A172 (cell line): ENCODE measurements at places on chromosomes 1 and 21. TPM values are rescaled to one million over a fixed set of nuclear protein-coding genes. Genes with fewer than 3 reads are reported as not detected.

GRCh38 chr1:3370856-3371703 lies 83.4 kb upstream of the ARHGEF16 start:
- DNase-seq: no peak

DNA sequence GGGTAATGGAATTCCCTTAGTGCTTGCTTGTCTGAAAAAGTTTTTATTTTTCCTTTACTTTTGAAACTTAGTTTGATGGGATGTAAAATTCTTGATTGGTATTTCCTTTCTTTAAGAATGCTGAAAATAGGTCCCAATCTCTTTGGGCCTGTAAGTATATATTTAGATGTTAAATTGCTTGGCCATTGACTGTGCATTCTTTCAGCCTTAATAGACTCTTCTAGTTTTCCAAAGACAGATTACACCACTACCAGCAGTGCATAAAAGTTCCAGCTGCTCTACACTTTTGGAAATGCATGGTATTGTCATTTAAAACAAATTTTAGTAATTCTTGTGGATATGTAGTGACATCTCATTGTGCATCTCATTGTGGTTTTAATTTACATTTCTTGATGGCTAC lies 464.8 kb upstream of the USP24 start:
- no peak for DNase-seq

KDM5B gene
- 58.6 and 59.2 TPM in 2 replicates for total RNA-seq

DNA sequence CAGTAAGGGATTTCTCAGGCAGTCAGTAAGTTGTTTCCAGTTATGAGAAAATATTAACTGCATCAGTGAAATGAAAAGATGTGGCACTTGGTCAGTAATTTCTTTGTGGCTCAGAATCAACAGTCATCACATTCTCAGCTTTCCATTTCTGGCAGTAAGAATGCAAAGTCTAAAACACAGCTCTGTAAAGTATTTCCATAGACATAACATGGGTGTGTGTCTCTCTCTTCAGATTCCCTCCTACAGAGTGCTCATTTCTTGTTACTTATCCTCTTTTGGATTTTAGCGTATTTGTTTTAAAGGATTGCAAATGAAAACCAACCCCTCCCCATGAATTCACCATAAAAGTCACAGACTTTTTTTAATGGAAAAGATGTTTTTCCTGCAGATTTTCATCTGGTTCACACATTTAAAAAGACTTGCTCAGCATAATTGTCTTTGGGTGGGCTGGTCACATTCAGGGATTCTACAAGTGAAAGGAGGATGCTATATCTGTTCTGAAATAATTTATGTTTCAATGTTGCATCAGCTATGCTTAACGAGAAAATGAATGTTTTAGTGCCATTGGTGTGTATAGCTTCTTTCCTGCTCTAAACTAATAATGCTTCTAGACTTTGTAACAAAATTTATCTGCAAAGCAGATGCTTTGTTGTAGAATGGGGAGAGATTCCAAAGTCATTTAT lies 34.6 kb upstream of the CD55 start:
- no peak for DNase-seq

GRCh38 chr1:202586018-202586821 lies 124.0 kb downstream of the SYT2 start:
- peak; percentile 42 for DNase-seq

DNA sequence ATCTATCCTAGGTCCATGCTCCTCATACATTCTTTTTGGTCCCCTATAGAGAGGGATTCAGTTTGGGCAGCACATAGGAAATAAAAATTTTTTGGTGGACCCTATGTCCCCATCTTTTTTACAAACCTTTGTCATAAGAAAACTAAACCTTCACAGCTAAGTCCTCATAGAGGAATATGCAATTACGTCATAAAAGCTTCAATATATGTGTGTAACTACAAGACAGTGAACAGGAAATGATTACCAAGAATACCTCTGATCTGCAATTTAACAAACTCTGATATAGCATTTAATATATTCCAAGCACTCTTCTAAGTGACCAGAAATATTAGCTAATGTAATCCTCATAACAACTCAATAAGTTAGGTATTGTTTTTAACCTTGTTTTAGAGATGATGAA lies 6.3 kb upstream of the DENND2C start:
- no peak for DNase-seq

REN gene
- 0.62 TPM in 1 of 2 replicates, not detected in the other for total RNA-seq

DNA sequence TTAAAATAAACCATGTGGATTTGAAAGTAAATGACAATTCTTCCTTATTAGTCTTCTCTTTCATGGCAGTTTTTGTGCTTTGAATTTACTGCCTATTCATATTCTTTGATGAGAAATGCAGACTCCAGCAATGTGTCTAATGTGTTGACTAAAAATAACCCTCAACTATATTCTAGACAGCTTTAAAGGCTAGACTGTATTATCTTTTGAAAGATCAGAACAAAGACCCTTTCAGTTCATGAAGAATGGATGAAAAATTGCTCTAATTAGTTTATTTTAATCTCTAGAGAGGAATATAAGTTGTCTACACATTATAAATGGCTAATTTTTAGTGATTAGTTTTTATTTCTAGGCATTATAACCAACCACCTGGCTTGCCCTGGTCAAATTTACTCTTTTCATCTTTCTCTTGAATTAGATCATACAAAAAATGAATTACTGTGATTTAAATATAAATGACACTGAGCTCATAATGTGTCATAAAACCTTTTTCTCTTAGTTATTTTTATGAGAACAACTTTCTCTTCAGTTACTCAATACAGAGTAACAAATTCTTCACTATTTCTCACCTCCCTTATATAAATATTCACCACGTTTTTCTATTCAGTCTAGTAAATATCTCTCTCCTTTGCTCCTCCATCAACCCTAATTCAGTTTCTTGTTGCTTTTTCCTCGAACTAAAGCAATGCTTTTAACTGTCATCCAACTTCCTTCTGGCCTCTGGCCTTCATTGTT lies 428.5 kb upstream of the TMPRSS15 start:
- no peak for DNase-seq

- no peak for DNase-seq
These were observed 209.4 kb upstream of the SNX7 start for GRCh38 chr1:98452162-98452561.

- no peak for DNase-seq
These were observed 88.9 kb downstream of the LRRC53 start for GRCh38 chr1:74423471-74423870.

DNA sequence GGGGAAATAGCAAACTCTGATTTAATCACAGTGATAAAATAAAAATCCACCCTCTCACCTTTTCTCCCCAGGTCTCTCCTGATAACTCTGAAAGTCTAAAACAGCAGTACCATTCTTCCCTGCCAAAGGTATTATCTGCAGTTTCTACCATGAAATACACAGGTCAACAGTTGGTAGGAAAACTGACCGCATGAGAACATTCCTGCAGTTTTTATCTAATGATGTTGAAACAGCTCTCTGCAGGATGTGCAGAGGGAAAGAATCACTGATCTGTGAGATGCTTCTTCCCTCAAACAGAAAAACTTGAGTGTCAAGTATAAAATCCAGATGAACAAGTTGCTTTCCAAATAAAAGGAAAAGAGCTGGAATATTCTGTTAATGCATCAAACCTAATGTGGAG lies 39.1 kb downstream of the KCNJ6 start:
- peak; percentile 48 for DNase-seq

- DNase-seq: no peak
These were observed 7.2 kb downstream of the ZNF669 start for GRCh38 chr1:247096958-247097357.

GRCh38 chr1:231800108-231800507 lies 173.5 kb downstream of the DISC1 start:
- peak; percentile 83 for DNase-seq

RER1 gene
- total RNA-seq: 57.3 and 62.5 TPM in 2 replicates

DNA sequence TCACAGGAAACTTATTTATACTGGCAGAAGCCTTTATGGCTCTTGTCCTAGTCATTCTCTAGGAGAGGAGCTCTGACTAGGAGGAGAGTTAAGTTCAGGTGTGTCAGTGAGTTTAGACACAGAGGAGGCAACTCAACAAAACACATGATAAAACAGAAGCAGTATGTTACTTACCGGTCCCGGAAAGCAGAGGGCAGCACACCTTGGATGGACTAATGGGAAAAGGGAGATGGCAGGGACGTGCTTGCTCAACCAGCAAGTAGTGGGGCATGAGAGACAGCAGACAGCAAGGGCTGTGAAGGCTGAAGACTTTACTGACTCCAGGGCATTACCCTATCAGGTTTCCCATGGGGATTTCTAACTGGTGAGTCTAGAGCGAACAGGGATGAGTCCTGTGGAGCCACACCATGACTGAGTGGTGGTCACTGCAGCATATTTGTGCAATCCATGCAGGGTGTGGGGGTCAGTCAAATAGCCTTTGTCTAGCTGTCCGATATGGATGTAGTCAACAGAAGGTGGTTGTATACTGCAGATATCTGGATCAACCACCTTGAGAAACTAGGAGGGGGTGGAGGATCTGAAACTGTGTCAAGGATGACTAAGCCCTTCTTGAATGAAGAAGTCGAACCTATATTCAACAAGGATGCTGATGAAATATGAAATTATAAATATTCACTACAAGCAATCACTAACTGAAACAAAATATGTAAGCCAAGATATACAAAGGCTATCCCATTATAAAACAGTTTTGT lies 596.3 kb upstream of the CHRM3 start:
- no peak for DNase-seq

DNA sequence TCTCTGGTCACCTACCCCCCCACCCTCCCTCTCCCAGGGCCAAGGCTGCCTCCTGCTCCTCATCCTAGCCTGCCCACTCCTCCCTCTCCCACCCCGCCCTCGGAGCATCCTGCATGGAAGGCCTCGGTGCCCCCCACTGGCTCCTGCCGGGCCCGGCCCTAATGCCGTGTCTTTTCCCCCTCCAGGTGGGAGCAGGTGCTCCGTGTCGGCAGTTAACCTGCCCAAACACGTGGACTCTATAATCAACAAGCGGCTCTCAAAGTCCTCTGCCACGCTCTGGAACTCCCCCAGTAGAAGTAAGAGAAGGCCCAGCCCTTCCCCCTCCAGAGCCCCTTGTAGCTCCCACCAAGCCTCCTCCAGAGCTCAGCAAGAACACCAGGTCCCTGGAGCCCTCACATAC lies 18.8 kb downstream of the MAP7D1 start:
- DNase-seq: no peak

GRCh38 chr1:207251066-207251465 lies 70.4 kb upstream of the CD55 start:
- no peak for DNase-seq

DNA sequence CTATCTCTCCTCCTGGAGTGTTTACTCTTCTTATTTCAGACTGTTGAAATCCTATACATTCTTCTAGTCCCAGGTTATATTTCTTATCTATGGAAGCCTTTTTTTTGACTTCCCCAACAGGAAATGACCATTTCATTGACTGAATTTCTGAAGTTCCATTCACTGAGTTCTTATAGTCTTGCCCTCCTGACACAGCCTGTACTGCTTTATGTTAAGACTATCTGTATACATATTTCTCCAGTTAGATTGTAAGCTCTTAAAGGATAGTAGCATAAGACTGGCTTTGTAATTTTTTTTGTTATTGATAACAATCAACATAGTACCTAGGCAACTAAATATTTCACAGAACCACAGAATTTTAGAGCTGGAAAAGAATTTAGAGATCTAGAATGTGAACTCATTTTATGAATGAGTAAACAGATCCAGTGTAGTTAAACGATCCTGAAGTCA lies 14.9 kb upstream of the MACF1 start:
- no peak for DNase-seq

- DNase-seq: no peak
These were observed 3.4 kb upstream of the RNF19B start for GRCh38 chr1:32967888-32968568.

SPOCD1 gene
- 5.7 and 6.9 TPM in 2 replicates for total RNA-seq

- no peak for DNase-seq
These were observed 51.6 kb downstream of the GRIK3 start for GRCh38 chr1:36982709-36983108.

DNA sequence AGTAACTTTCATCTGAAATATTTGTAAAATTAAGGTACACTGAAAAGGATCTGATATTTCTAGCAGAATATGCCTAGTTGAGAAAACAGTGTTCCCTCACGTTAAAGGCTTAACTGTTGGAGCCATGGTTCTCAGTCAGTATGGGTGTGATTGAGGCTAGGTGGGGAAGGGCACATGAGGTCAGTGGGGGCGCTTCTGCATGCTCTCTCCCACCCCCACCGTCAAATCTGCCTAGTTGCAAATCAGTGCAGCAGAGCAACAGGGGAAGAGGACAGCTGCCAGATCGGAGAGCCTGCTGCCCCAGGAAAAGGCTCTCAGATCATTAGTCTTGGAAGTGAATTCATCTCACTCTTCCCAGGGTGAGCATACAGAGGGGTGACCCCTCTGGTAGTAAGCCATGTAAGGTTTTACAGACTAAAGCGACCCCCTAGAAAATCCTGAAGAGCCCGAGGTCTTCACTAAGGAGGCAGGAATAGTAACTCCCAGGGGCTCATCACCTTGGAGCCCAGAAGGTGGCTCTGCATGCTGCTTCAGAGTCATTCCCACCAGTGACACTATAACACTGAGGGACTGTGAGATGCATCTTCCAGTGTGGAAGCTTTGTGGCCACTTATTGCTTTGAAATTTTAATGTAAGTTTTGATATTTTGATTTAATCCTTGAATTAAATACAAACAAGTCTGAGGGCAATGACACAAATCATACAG lies 83.1 kb upstream of the BARHL2 start:
- DNase-seq: no peak

CYP4X1 gene
- 0.29 and 0.98 TPM in 2 replicates for total RNA-seq

TSSK3 gene
- total RNA-seq: 0.24 TPM in 1 of 2 replicates, not detected in the other

RIPPLY3 gene
- 0.43 TPM in 1 of 2 replicates, not detected in the other for total RNA-seq

DNA sequence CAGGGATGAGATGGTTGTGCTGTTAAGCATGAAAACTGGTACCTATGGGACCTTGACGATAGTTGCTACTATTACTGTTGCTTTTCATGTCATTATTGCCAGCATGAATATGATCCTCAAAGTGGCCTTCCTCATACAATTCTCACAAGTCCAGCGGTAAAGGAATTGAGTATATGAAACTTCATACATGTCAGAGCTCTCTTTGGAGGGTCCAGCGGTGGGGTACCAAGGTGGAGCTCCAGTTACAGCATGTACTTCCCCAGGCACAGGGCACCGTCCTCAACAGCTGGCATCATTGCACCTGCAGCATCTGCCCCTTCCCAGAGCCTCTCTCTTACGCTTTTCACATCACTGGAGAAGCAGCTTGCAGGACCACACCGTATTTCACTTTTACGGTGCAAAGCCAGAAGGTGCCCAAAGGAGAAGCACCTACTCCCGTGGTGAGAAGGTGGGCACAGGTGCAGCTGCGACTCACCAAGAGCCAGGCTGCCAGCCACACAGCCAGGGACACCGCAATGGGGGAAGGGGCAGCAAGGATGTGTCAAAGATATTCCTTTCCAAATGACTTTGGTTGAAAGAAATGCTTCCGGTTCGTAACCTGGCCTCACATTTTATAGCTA lies 166.4 kb upstream of the IRF2BP2 start:
- no peak for DNase-seq

- no peak for DNase-seq
These were observed 4.6 kb upstream of the RAB4A start for GRCh38 chr1:229266274-229266673.

FAM110D gene
- total RNA-seq: 0.62 TPM in 1 of 2 replicates, not detected in the other

GRCh38 chr1:113307771-113308445 lies 82.4 kb upstream of the MAGI3 start:
- DNase-seq: no peak
